ENCODE measurements at places on chromosomes 4 and X.
A peak's percentile ranks its signal among the peaks of the same experiment; 100 is the strongest.

DNA sequence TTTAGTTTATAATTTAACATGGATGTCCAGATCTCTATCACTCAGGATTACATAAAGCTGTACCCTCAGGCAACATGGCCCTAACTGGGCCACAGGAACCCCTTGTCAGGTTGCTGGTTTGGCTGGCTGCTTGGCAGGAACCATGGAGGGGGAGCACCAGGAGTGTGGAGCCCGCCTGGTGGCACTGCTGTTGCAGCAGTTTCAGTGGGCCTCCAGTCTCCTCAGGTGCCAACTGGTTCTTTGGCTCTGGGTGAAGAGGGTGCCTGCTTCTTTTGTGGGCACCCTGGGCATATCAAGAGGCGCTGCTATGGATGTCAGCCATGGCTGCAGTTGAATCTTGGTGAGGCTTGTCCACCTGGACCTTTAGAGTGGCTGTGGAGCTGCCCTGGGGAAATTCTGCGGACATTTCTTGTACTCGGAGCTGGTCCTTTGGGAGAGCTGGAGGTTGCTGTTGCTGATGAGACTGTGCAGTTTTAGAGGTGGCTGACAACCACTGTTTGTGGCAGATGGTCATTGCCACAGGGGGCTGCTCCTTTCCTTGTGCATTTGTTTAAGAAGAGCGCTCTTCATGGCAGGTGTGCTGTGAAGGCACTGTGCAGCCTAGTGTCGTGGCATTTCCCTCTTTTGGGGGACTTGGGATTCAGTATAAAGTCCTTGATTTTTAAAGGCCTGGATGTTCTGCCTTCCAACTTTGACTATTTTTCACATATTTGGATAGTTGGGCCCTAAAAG, 10.3 kb upstream of the SMIM14 start:
- peaks cover 3% of the 10 kb centered on the region for H3K27me3 ChIP-seq
- H3K4me3 ChIP-seq: no peak overlapping the region
- DNase-seq: no peak
- H3K36me3 ChIP-seq: peaks cover 1% of the 10 kb centered on the region
- H3K27ac ChIP-seq: no peak overlapping the region

DNA sequence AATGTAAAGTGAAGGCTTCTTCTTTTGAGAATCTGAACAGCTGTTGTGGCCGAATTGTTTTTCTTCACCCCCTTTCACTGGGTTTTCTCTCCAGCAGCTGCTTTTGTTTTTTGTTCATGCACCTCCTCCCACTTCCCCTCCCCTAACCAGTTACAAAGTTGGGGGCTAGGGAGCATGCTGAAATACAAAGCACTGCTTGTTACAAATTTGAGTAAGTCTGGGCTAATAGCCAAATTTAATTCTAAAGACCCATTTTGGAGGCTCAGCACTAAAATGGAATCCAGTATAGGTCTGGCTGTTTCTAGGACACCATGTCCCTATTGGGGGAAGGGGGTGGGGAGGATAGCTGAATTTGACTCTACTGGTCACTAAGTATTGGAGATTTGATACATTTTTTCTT, 89.2 kb upstream of the GPM6B start:
- H3K27me3 ChIP-seq: no peaks in the 10 kb centered on the region
- no peak overlapping the region for H3K4me3 ChIP-seq
- H3K36me3 ChIP-seq: no peaks in the 10 kb centered on the region
- no peak overlapping the region for H3K27ac ChIP-seq
- H3K4me1 ChIP-seq: no peaks in the 10 kb centered on the region
- no peak for DNase-seq

DNA sequence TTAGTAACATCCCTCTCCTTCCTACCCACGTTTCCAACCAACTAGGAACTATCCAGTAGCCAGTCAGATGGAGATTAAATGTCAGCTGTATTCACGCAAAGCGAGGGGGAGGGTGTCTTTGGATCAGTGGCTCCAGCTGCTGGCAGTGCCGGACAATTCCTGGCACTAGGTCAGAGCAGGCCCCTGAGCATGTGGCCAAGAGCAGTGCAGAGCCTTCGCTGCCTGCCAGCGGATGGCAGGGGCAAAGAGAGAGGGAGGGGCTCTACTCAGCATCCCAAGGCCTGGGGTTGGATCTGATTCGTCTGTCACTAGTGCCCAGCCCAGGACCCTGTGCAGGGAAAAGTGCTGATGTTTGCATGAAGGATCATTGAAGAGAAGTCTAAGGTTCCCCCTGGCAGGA, 28.7 kb upstream of the JAKMIP1 start:
- no peak for DNase-seq
- no peaks in the 10 kb centered on the region for H3K4me1 ChIP-seq

DNA sequence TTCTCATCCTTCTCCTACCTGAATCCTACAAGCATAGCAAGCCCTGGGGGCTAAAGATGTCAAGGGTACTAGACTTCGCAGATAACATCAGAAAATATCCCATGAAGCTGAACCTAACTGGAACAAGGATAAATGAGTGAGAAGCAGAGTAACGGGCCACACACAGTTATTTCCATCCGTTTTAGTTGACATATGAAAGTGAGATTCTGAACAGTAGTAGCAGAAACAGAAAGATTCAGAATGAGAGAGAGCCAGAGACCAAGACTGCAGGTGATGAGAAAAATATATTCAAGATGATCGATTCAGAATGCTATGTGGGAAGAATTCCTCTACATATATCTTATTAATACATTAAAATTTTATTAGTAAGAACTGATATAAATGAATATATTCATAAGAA, 165.1 kb downstream of the TSPAN5 start:
- no peak overlapping the region for H3K27ac ChIP-seq
- H3K4me3 ChIP-seq: no peak overlapping the region
- no peak for DNase-seq
- no peaks in the 10 kb centered on the region for H3K27me3 ChIP-seq
- H3K36me3 ChIP-seq: peaks cover 1% of the 10 kb centered on the region
- peaks cover 15% of the 10 kb centered on the region for H3K4me1 ChIP-seq

DNA sequence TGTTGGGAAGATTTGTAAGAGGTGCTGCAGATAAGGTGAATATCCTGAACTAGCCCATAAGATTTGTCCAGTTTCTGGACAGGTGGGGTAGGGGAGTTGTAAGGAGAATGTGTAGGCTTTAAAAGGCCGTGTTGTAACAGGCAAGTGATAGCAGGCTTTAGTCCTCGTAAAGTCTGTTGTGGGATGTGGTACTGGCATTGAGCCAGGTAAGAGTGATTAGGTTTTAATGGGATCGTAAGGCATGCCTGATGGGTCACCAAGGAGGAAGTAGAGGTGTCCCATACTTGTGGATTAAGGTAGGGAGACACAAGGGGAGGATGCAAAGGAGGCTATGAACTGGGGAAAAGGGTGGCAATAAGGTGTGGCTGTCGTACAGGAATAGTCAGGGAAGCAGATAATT, 256.9 kb upstream of the DKK2 start:
- no peak overlapping the region for H3K4me3 ChIP-seq
- no peak overlapping the region for H3K27ac ChIP-seq
- H3K36me3 ChIP-seq: no peaks in the 10 kb centered on the region
- H3K4me1 ChIP-seq: no peaks in the 10 kb centered on the region
- no peak for DNase-seq
- H3K27me3 ChIP-seq: no peaks in the 10 kb centered on the region

DNA sequence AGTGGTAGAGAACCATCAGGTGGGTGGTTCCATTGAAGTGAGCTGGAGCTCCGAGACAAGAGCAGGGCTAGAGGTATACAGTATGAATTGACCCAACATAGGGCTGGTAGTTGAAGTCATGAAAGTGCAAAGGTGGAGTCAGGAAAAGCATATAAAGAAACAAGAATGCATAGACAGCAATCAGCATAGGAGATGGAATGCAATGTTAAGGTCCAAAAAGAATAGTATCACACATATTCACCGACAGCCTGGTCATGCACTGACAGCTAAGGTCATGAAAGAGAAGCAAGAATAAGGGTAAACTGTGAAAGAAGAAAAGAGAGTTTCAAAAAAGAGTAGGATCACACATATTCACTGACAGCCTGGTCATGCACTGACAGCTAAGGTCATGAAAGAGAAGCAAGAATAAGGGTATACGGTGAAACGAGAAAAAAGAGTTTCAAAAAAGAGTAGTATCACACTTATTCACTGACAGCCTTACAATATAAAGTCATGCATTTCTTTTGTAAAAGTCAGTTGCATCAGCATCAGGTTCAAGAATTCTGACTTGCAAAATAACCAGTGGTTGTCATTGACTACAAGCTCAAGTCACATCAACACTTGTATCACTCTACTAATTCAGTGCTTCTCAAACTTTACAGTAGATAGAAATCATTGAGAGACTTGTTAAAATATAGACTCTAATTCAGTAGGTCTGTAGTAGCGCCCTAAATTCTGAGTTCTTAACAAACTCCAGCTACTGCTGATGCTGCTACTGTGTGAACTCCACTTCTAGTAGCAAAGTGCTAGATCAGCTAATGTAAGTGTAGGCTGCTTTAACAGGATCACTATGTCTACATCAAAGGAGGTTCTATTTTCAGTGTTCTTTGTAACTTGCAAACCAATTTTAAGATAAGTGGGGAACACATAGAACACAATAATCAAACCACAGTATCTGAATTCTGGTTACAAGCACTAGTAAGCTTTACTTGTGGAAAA, 221.9 kb downstream of the PDGFC start:
- H3K4me3 ChIP-seq: no peak overlapping the region
- no peaks in the 10 kb centered on the region for H3K27me3 ChIP-seq
- no peak overlapping the region for H3K27ac ChIP-seq
- no peaks in the 10 kb centered on the region for H3K36me3 ChIP-seq
- H3K4me1 ChIP-seq: no peaks in the 10 kb centered on the region

DNA sequence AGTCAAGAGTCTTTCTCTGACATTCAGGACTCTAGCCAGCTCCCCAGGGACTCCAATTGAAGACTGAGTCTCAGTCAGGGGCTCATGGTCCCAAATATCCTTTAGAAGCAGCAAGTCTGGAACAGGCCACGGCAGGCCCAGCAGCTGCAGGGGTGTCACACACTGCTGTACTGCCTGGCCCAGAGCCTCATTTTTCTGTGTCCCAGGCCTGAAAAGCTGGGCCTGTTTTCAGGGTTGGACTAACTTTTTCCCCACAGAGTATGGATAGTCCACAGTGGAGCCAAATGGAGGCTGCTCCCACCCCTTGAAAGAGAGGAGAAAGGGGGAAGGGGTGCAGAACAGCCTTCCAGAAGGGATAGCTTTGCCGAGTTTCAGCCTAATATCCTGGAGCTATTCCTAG, 146.8 kb upstream of the NALF2 start:
- H3K4me1 ChIP-seq: no peaks in the 10 kb centered on the region
- DNase-seq: no peak
- H3K27me3 ChIP-seq: no peaks in the 10 kb centered on the region
- H3K4me3 ChIP-seq: no peak overlapping the region
- H3K36me3 ChIP-seq: no peaks in the 10 kb centered on the region

DNA sequence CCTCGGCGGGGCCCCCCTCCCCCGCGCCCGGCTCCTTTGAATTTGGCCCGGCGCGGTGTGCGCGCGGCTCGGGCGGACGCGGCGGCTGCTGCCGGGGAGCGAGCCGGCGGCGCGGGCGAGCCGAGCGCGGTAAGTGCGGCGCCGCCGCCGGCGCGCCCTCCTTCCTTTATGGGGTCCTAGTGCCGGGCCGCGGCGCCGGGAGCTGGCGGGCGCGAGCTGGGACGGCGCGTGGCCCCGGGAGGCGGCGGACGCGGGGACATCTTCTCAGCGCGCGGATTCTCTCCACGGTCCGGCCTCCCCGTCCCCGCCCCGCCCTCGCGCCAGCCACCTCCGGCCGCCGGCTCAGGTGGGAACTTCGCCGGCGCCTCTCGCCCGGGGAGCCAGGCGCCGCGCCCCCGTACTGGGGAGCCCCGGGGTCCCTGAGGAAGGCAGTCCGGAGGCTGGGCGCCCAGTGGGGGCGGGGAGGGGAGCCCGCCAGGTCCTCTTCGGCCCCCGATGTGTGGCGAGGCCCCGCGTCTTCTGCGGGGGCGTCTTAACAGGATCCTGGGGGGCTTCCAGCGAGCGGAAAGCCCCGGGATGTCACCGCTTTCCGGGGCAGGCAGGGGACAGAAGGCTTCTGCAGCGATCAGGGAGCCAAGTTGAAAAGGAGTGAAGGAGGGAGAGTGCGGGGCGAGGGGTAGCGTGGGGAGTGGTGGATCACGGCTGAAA, 98.4 kb upstream of the TENM3 start:
- H3K27me3 ChIP-seq: peaks cover 55% of the 10 kb centered on the region
- H3K4me1 ChIP-seq: peaks cover 23% of the 10 kb centered on the region
- H3K36me3 ChIP-seq: peaks cover 1% of the 10 kb centered on the region
- H3K27ac ChIP-seq: peak overlapping the region; percentile 62

DNA sequence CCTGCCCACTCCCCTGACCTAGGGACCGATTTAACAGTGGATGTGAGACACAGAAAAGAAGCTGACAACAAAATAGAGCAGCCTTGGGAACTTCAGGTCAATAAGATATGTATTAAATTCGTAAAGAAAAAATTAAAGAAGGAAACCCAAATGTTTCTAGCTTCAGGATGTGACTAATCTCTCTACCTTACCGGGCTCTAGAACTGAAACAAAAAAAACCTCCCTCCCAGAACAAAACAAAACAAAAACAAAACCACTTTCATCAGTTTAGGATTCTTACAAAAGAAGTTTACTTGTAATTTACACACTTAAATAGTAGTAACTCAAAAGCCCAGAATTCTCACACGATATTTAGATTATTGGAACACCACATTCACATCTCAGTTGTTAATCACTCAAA, 185.8 kb upstream of the RPS6KA3 start:
- peaks cover 7% of the 10 kb centered on the region for H3K36me3 ChIP-seq
- H3K4me3 ChIP-seq: peak overlapping the region; percentile 9
- H3K4me1 ChIP-seq: peaks cover 42% of the 10 kb centered on the region
- peak overlapping the region; percentile 90 for H3K27ac ChIP-seq
- no peak for DNase-seq

DNA sequence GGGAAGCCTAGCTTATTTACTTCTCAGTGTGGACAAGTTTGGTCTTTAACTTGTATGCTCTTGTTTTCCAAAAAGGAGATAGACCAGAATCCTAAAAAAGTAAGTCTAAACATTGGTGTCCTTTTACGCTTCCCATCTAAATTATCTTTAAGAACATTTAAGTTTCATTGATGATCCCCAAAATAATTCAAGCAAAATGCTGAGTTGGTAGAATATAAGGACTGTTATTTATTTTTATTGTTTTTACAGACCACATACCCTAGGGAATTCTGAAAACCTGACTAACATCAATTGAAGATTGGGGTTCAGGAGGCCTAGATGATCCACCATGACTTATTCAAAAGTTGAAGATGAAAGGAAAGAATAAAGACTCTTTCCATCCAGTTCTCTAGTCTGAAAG, 653.0 kb downstream of the CCSER1 start:
- no peak overlapping the region for H3K27ac ChIP-seq
- DNase-seq: no peak
- no peak overlapping the region for H3K4me3 ChIP-seq

Measured in activated naive CD4-positive, alpha-beta T cell treated with anti-CD3 and anti-CD28 coated beads, Interleukin-2, amount 10 ng/mL, durations not matched to agents 7 days and 5 days (primary cell).